ENCODE measurements at places on chromosomes 4 and X. TPM values are rescaled to one million over a fixed set of nuclear protein-coding genes. Genes with fewer than 3 reads are reported as not detected.

LUZP4 gene
- total RNA-seq: not detected

DDIT4L gene
- total RNA-seq: 5.7 TPM

- H3K4me3 ChIP-seq: peak overlapping the region; percentile 16
- H3K27ac ChIP-seq: peak overlapping the region; percentile 77
- no peak for DNase-seq
Observed at GRCh38 chr4:152965611-152966010, 29.5 kb downstream of the FHDC1 start.

TRMT2B gene
- 13.9 TPM for total RNA-seq

- H3K4me1 ChIP-seq: no peaks in the 10 kb centered on the region
- H3K27ac ChIP-seq: no peak overlapping the region
- no peaks in the 10 kb centered on the region for H3K36me3 ChIP-seq
- no peak for DNase-seq
- peaks cover 16% of the 10 kb centered on the region for H3K27me3 ChIP-seq
Observed at GRCh38 chr4:16118090-16118489, 34.3 kb upstream of the PROM1 start.

DNA sequence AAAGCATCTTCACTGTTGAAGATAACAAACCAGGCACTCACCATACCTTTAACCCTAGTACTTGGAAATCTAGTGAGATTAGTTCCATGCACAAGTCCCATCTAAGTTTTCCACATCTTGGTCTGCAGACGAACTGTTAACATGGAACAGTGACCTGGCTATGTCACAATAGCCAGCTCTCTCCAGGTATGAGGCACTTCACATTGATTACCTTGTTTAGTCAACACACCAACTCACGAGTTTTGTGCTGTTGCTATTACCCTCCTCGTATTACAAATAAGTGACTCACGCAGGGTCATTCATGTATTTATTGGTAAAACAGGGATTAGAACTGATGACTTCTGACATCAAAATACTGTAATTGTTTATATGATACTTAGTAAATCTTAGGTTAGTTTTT lies 36.4 kb upstream of the FRAS1 start:
- no peak overlapping the region for H3K27ac ChIP-seq
- H3K4me3 ChIP-seq: no peak overlapping the region
- H3K4me1 ChIP-seq: peaks cover 9% of the 10 kb centered on the region

DNA sequence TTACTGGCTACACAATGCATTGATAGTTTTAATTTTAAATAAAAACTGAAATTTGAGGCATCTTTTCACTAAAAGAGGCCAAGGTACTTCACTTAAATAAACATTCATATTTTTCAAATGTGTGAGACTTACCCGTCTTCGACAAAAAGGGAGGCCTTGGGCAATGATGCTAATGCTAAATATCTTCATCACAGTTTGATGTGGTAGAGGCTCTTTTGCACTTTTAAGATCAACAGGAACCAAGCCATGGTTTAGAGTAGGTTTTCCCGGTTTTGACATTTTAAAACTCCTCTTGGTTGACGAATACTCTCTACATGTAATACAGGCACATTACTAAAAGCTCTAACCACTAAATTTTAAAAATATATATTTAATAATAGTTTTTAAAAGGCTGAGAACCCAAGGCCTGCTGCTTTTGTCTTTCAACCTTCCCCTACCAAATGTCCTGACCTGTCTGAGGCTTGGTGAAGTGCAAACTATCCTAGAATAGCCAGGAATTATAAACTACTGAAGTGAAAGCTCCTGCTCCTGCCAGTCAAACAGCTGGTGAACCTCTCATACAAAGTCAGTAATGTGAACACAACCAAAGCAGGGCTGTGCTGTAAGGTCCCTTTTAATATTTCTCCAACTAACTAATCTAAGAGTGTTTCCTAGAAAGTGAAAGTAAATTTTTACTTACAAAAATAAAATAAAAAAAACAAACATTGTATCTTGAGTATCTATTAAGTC lies 153.7 kb downstream of the FBXW7 start:
- no peak for DNase-seq
- H3K4me3 ChIP-seq: no peak overlapping the region
- no peaks in the 10 kb centered on the region for H3K36me3 ChIP-seq
- no peaks in the 10 kb centered on the region for H3K4me1 ChIP-seq
- no peaks in the 10 kb centered on the region for H3K27me3 ChIP-seq

DNA sequence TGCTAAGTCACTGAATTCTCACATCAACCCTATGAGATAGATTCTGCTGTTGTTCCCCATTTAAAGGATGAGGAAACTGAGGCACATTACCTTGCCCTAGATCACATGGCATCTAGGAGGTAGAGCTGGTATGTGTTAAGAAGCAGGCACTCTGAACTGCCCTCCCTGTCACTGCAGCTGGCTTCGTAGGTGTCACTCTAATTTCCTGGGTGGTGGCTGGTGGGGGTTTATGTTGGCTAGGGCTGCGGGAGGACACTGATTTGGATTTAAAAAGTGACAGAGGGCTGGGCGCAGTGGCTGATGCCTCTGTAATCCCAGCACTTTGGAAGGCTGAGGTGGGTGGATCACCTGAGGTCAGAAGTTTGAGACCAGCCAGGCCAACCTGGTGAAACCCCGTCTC lies 93.0 kb downstream of the ARHGAP10 start:
- no peaks in the 10 kb centered on the region for H3K27me3 ChIP-seq
- peaks cover 26% of the 10 kb centered on the region for H3K4me1 ChIP-seq
- H3K27ac ChIP-seq: no peak overlapping the region
- H3K4me3 ChIP-seq: no peak overlapping the region

DNA sequence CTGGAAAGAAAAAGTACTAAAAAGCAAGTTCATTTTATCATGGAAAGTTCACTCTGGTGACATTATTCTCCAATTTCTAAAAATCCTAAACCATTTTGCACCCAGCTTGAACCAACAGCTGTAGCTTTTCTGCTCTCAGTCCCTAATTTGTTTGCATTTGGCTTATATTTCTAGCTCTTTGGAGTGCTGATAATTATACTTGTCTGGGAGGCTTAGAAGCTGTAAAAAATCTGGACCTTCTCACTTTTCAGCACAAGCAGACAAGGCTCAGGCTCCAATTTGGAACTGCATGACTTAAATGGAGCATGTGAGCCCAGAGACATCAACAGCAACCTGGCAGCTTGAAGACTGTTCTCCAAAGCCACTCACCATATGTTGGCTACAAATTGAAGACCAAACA lies 170.9 kb upstream of the PCDH18 start:
- no peaks in the 10 kb centered on the region for H3K27me3 ChIP-seq
- H3K4me1 ChIP-seq: peaks cover 14% of the 10 kb centered on the region
- no peak overlapping the region for H3K27ac ChIP-seq
- H3K36me3 ChIP-seq: no peaks in the 10 kb centered on the region

DNA sequence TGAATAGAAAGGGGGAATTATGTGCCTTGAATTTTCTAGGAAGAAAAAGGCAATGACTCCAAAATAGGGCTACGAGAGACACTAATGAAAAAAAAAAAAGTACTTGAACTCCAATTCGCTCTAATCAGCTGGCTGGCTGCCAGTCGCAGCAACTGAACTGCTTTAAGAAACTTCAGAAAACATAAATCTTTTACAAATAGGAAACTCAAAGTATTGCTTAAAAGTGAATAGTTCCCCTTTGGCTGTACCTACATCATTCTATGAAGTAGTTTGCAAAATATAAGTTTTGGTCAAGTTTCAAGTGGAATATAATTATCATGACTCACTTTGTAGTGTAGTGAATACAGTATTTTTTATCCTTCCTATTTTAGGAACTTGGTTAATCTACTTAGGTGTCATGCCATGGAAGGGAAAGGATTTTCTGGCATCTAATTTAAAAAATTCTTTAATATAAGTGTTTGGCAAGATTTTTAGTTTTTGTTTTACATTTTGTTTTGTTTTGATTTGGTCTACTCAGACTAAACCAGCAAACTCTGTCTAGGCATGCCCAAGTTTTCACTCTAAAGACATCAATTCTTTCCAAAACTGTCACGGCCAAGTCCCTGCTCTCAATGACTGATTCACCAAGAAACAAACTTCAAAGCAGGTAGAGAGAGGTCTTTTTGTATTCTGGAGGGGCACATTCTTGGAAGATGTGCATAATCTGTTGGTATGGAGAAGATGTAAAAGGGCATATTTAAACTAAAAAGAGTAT lies 382.4 kb upstream of the GALNT7 start:
- no peak overlapping the region for H3K4me3 ChIP-seq
- H3K27ac ChIP-seq: no peak overlapping the region
- H3K4me1 ChIP-seq: peaks cover 8% of the 10 kb centered on the region
- DNase-seq: no peak
- H3K36me3 ChIP-seq: no peaks in the 10 kb centered on the region

GRCh38 chr4:119315036-119315435 lies 6.9 kb downstream of the FABP2 start:
- H3K27ac ChIP-seq: no peak overlapping the region
- no peaks in the 10 kb centered on the region for H3K27me3 ChIP-seq
- no peaks in the 10 kb centered on the region for H3K36me3 ChIP-seq

CTBP1 gene
- total RNA-seq: 147 TPM

TSPAN6 gene
- 99.3 TPM for total RNA-seq
